ENCODE measurements at places on chromosomes 13 and 19.

- no peak for DNase-seq
Measured at GRCh38 chr19:37313335-37313627, 57.6 kb upstream of the ZNF527 start.

- DNase-seq, result no peak
Measured at GRCh38 chr13:47019977-47020376, 123.1 kb upstream of the HTR2A start.

GRCh38 chr19:35738021-35738886, 4.0 kb downstream of the IGFLR1 start:
- no peak for DNase-seq

DNA sequence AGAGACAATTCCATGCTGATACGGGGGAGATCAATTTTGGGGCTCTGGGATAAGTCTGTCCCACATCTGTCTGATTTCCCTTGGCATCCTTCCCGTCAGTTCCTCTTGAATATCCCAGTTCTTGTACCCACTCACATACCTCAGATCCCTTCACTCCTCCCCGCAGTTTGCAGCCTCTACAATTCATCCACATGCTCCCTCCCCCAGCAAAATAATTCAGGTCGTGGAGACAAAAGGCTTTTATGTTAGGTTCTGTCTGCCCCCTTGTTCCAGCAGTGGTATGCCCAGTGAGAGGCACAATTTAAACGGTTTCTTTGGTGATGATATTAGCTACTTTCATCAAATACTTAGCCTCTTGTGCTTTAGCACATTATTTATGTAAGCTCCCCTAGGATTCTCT, 9.6 kb downstream of the RPS16 start:
- no peak for DNase-seq

- DNase-seq, result no peak
Measured at GRCh38 chr13:33467556-33467955, 182.0 kb upstream of the STARD13 start.

GRCh38 chr13:38135592-38135991, 214.1 kb upstream of the UFM1 start:
- DNase-seq, result no peak

Data from right renal pelvis (tissue), 4 donors.